NCI-H1436 treated with DMSO at 0.1 percent for 48 hours (cell line): ENCODE measurements at places on chromosomes 16 and 17.

GRCh38 chr16:56206951-56207350, 15.7 kb downstream of the GNAO1 start:
- no peak for DNase-seq

DNA sequence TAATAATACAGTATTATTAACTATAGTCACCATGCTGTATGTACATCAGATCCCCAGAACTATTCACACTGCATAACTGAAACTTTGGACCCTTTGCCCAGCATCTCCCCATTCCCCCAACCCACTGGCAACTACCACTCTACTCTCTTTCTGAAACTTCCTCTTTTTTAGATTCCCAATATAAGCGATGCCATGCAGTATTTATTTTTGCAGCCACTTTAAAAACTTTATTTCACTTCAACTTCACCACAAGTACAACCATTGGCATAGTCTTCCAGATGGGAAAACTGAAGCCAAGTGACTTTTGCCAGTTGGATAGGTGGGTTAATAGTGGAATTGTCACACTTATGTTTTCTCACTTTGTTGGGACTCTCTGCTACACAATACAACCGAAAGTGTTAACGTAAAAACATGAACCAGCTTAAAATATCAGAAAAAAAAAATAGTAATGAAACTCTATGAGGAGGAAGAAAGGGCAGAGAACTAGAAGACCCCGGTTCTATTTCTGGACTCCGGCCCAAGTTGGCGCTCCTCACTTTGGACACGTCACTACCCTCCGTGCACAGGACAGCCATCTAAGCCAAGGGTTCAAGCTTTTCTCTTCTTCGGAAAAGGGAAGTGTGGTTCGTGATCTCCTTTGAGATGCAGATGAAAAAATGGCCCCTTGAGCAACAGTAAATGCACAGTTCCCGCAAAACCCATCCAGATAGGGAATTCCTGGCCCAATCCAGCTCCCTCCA, 743 bp downstream of the SHCBP1 start:
- no peak for DNase-seq

DNA sequence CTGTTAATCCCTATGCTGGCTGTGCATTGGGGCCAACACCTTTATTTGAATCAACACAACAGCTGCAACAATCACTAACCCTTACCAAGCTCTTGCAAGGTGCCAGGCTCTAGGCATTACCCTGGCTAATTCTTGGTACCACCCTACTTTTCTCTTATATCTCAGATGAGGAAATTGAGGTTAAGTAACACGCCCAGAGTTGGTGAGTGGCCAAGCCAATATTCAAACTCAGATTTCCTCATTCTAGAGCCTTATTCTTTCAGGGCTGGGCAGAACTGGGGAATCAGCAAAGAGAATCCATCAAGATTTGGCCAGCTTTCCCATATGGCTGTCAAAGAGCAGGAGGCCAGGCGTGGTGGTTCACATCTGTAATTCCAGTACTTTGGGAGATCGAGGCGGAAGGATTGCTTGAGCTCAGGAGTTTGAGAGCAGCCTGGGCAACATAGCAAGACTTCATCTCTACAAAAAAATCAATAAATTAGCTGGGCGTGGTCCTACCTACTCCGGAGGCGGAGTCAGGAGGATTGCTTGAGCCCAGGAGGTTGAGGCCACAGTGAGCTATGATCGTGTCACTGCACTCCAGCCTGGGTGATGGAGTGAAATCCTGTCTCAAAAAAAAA, 23.7 kb downstream of the ARSG start:
- DNase-seq, result no peak

- DNase-seq, result peak; percentile 45
These were observed 138.1 kb downstream of the TRIM37 start for GRCh38 chr17:58968426-58969061.

- no peak for DNase-seq
These were observed 1.1 kb upstream of the ADGRG1 start for GRCh38 chr16:57627184-57627871.

GRCh38 chr16:50741781-50742575, at the start of gene CYLD:
CYLD (plus strand) TSS chr16:50742086; CDS start chr16:50749699, 7,613 bp downstream.
- DNase-seq, result peak; percentile 89

- no peak for DNase-seq
These were observed 43.4 kb upstream of the ICAM2 start for GRCh38 chr17:64063766-64064224.

- no peak for DNase-seq
These were observed 102.7 kb upstream of the HLF start for GRCh38 chr17:55161935-55162555.

- no peak for DNase-seq
These were observed 516.2 kb downstream of the HAPSTR1 start for GRCh38 chr16:9607515-9608230.

DNA sequence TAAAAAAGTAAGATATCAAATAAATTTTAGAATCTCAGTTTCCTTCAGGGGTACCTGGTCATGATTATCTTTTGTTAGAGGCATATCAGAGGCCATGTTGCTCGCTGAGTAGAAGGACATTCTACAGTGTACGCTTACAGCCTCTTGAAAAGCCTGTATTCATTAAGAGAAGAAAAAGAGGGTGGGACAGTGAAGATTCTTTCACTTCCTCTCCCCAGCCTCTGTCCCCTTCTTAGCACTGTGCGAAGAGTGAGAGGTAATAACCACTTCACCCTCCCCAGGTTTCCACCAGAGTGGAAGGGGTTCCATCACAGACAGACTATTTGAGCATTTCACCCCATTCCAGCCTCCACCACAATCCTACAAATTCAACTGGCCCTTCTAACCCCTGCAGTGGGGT, 4.8 kb upstream of the LPO start:
- DNase-seq, result no peak

DNA sequence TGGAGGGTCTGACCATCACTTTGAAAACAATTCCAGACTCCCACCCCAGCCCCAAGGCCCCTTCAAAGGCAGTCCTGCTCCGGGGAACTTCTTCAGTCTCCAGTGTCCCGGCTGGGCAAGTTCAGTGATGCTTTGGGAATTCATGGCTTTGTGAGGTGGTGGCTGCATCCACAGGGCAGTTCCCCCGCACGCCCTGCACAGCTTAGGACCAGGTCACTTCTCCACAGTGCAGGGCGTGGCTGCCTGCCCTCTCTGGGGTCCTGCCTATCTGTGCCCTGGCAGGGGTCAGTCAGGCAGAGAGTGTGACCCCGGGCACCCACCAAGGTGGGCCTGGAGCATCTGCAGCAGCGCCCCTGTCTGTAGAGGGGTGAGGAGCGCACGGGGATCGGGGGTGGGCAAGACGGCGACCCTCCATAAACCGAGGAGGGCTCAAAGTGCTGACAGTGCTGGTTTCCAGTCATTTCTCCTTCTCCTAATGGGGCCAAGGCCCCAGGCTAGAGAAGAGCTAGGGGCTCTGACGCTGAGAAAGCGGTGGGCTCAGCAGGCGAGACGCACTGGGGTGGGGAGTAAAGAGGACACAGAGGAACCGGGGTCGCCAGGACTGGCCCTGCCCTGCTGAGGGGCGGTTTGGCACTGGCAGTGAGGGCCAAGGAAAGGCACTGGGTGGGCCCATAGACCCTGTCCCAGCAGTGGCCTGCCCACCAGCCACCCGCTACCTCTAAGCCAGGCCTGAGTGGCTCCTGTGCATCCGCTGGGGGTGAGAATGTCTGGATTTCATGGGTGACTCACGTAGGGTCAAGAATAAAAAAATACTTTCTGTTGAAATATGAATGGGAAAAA, 4.2 kb upstream of the ARHGAP27 start:
- no peak for DNase-seq
